ENCODE measurements at places on chromosomes 3 and 15.

- DNase-seq = no peak
Measured at GRCh38 chr3:30135190-30135589, 471.2 kb upstream of the TGFBR2 start.

GRCh38 chr3:54888873-54889272 is 39.0 kb downstream of the LRTM1 start:
- no peak for DNase-seq

DNA sequence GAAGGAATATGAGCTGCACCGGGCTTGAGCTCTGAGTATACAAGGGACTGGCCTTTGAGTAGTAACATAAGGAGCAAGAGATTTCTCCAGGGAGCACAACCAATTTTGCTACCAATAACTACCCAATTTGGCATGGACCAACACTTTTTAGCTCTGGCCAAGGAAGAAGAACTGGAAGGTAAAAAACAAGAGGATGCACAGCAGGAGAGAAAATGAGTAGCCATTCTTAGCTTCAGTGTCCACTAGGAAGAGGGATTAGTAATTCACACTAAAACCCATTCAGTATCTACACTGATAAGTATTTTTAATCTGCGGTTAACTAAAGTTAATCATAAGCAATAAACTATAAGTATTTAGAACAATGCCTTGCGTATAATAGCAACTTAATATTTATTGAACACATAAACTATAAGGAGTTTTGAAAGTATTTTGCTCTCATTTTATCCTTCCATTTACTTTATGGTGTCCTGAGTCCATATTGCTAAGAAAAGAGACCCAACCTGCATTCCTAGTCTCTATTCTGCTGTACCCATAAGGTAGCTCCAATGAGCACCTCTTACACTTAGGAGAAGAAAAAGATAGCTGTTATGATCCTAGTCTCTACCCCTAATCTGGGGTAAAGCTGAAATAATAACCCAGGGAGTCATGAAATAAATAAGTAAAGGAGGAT is 268.9 kb downstream of the IGSF11 start:
- no peak for DNase-seq

DNA sequence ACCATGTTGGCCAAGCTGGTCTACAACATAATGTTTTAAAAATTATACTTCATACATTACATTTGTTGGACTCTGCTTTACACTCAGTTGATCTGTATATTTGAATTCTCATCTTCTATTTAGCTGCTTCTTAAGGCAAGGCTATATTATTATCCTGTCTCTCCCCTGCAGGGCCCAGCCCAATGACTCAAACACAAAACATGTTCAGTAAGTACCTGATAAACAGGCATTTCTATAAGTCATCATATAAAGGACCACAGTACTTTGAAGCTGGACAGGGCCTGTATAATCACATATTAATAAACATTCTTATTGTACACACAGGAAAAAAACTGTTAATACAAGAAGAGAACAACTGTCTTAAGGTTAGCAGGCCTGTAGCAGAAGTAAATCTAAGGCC is 36.2 kb downstream of the NGLY1 start:
- no peak for DNase-seq

GRCh38 chr3:197168606-197169005 is 129.8 kb downstream of the DLG1 start:
- no peak for DNase-seq

GRCh38 chr15:74252721-74253120 is 16.6 kb downstream of the CCDC33 start:
- DNase-seq = no peak

- peak; percentile 47 for DNase-seq
Measured at GRCh38 chr3:158672215-158673176, at the start of gene LXN. LXN (minus strand) TSS chr3:158672648; CDS start chr3:158672478, 170 bp downstream.

- no peak for DNase-seq
Measured at GRCh38 chr3:128252083-128252482, 98.8 kb downstream of the EEFSEC start.

DNA sequence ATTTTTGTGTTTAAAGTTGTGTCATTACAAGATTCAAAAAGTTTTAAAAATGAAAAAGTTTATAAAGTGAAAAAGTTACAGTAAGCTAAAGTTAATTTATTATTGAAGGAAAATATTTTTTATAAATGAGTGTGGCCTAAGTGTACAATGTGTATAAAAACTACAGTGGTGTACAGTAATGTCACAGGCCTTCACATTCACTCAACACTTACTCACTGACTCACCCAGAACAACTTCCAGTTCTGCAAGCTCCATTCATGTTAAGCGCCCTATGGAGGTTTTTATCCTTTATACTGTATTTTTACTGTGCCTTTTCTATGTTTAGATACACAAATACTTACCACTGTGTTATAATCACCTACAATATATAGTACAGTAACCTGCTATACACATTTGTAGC is 76.3 kb downstream of the DTWD1 start:
- no peak for DNase-seq

GRCh38 chr3:176579711-176580185 is 617.5 kb downstream of the TBL1XR1 start:
- no peak for DNase-seq

DNA sequence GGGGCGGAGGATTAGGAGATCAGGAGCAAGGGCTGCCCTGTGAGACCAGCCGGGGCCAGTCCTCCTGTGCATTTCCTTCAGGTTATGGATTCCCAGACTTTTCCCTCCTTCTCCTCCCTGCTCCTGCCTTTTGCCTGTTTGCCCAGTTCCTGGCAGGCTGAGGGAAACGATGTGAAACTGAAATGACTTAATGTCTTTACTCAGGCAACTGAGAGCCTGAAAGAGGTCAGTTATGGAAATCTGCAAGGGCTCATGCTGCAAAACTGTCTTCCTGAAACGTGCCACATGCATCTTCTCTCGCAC is 57.2 kb downstream of the MESD start:
- no peak for DNase-seq

All from activated CD4-positive, CD25-positive, alpha-beta regulatory T cell treated with anti-CD3 and anti-CD28 coated beads, Interleukin-2, amount 50 U/mL, for 16 hours (primary cell).